ENCODE measurements at places on chromosomes 7 and 10.

- no peak for DNase-seq
These were observed 57.1 kb upstream of the KCTD7 start for GRCh38 chr7:66571568-66571967.

- DNase-seq: peak; percentile 20
These were observed 56.2 kb downstream of the AOAH start for GRCh38 chr7:36668080-36668479.

DNA sequence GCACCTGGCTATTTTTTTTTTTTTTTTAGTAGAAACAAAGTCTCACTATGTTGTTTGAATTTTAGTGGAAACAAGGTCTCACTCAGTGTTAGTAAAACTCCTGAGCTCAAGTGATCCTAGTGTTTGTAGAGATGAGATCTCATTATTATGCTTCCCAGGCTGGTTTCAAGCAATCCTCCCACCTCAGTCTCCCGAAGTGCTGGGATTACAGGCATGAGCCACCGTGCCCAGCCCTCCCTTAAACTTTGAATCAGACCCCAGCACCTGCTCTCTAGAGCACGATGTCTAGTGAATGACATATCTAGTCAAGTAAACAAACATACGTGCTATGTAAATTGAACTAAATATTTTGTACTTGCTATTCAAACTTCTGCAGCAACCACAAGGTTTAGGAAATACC lies 105.6 kb upstream of the MYO3A start:
- DNase-seq: no peak

DNA sequence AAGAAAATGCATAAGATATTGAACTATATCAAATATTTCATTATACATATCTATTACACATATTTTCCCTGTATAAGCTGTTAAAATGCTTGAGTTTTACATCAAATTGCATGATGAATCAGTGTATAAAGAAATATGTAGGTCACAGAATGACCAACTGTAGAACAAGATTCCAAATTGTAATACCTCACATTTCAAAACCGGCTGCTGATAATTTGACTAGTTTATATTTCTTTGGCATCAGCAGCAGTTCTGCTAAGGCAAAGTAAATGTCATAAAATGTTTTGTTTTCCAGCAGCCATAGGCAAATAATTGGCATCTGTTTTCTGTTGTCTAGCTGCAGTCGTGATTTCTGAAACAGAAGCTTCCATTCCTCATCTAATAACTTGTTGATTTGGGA lies 633.9 kb downstream of the ARL4A start:
- DNase-seq: no peak

- no peak for DNase-seq
These were observed 361.0 kb upstream of the NFE2L3 start for GRCh38 chr7:25790963-25791362.

DNA sequence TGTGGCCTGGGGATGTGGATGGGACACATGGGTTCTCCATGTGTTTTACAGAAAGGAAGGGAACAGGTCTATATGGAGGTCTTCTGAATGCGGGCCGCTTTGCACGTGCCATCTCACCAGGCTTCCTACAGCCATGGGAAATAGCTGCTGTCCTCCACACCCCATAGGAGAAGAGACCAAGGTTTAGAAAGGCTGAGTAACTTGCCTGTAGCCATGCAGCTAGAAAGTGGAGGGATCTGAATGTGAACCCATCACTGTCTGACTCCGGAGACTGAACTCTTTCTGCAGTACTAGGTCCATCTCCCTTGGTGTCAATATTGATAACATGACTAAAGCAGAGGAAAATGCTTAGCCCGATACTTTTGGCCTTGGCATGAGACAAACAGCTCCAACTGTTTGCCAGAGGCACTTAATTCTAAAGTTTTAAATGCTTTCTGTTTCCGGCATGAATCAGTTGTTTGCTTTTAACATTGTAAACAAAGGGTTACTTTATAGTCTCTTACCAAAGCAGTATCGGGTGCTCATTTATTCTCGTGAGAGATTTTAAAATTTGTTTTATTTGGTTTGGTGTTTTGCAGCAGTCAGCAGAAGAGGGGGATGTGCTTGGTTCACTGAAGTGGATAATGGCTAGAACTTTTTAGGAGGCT lies 64.8 kb upstream of the LOXL4 start:
- peak; percentile 9 for DNase-seq

- no peak for DNase-seq
These were observed 301.6 kb upstream of the NRP1 start for GRCh38 chr10:33635967-33636515.

DNA sequence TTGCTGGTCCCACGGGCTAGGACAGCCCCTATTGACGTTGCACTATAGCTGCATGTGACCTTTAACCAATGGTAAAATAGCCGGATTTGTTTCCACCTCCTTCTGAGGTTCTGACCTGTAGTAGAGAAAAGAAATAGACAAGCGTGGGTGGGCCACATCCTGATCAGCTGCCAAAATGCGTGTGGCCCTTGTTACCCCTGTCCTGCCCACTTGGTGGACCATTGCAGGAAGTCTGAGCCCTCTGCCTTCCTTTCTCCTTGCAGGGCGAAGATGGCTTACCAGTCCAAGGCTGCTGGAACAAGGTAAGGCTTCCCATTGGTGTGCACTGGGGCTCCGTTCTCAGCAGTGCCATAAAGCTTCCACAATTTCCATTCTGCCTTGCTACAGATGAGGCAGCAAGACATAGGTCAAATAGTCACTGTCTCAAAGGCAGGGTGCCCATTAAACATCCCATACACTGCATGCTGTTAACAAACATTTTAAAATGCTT lies 95.9 kb upstream of the MACROH2A2 start:
- DNase-seq: no peak

DNA sequence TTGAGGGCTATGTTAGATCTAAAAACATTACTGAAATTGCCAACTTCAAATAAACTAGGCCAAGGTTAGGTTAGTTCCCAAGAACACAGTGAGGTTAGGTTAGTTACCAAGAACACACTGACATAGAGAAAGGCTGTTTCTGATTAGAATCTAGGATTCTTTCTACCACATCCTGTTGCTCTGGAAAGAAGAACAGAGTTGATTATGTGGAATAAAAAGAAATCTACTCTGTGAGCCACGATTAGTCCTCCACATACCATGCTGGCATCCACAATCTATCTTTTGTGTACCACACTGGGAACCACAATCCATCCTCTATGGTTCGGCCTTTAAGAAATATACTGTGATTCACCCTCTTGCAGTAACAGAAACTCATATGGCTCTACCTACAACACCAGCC lies 91.4 kb downstream of the LRRTM3 start:
- no peak for DNase-seq

DNA sequence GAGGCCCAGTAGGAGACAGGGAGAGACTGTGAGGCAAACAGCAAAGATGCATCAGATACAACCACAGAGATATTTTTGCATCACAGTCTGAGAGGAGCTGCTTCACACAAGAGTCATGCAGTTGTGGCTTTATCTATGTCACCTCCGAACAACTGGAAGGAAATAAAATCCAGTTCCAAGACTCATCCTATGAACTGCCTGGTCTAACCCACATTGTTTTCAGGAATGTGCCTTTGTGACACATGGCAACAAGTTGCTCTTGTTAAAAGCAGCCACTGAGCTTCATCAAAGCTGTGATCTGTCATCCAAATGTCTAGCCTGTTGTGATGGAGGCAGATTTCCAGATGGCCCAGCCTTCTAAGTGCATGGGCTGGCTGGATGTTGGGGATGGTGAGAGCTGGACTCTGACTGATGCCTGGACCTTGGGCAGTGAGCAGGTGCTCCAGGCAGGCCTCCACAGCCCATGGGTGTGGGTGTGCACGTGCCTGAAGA lies 255.0 kb downstream of the BMPER start:
- DNase-seq: peak; percentile 94

DNA sequence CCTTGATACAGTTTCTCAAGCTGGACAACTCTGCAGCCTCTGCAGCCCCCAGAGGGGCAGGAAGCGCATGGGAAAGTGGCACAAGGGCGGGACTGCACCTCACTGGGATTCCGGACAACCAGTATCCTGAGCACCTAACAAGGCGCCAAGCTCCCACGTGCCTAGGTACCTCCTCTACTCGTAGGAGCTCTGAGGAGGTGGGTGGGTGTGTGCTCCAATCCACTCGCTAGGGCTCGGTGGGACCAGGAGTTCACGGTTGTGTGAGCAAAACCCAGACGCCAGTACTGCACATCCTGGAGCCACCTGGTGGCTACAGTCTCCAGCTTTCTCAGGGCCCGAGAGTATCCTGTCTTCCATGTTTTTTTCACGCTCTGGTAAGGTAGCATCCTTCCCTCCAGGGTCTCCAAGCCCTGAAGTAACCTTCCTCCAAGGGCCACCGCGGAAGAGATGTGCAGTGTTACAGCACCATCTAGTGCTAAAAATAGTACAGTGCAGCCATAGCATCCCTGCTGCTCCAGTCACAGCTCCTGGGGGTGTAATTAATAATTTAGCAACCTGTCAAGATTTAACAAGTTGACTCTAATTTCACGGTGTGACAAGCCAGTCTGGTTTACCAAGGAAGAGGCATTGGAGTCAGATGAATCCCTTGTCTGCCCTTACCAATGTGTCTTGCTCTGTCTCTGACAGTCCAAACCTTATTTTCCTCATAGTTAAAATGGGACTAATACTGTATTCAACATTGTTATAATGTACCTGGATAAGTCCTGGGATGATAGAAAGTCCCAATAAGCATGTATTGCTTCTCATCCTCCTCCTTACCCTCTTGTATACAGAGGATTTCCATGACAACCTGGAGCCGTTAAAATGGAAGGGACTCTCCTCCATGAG lies 70.4 kb downstream of the HERPUD2 start:
- DNase-seq: peak; percentile 39

DNA sequence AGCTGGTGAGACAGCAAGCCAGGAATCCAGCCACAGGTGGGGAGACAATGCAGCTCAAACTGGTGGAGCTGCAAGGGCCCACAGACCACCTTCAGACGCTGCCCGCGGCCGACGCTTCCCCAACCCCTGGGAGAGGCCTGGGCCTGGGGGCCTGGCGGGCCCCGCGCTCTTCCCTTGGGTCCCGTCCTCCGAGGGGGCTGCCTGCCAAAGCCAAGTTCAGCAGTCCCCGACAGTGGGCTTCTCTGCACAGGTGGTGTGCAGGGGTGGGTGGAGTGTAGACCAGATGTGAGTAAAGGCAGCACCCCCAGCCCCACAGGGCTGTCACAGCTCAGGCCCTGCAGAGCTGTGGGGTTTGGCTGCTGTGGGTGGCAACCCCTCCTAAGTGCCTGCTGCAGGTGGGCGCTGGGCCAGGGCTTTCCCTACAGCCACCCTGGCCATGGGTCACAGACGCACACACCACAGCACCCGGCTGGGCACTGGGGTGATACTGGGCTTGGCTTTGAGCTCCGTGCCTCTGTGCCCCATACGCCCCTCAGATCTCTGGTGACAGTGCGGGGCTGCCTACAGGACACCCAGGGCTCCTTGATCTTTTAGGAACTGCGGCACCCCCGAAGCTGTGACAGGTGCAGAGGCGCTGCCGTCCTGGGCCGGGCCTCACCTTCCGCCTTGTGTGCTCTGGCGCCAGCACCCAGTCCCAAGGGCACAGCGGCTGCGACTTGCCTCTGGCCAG lies 20.5 kb downstream of the BNIP3 start:
- DNase-seq: no peak

DNA sequence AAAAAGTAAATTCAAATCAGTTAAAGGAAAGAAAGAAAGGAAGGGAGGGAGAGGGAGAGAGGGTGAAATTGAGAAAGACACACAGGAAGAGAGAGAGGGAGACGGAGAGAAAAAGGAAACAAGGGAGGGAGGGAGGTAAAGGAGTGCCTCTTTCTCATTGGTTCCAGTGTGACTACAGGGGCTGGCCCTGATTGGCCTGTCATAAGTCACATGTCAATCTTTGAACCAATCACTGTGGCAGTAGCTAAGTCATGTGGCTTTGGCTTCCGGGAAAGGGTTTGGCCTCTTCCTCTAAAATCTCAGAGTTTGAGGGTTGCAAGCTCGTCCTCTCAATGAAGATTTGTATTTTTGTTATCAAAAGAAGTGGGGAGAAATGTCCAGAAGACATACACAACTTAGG lies 150.2 kb downstream of the RAB11FIP2 start:
- DNase-seq: no peak

DNA sequence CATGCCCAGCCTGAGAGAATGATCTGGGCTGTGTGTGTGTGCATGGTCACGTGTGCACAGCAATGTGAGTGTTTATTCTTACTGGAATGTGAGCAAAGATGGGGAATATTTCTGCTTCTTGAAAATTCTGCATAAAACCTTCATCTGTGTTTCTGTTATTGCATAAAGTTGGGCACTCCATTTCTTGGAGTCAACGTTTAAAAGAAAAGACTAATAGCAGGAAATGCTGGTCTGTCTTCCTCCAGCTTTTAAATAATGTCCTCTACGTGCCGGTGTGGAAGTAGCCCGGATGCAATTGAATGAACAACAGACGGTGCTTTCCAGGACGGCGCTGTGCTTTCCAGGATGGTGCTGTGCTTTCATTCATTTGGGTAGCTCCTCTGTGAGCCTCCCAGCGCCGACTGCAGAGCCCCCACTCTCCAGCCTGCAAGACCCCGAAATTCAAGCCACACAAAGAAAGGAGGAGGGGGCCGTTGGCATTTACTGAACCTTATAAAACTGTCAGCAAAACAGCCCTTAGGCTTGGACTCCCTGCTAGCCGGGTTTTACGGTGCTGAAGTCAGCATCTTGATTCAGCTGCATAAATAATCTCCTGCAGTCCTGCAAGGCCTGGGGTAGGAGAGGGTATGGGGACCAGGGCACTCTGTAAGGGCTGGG lies 158.2 kb upstream of the PRKCQ start:
- peak; percentile 47 for DNase-seq

DNA sequence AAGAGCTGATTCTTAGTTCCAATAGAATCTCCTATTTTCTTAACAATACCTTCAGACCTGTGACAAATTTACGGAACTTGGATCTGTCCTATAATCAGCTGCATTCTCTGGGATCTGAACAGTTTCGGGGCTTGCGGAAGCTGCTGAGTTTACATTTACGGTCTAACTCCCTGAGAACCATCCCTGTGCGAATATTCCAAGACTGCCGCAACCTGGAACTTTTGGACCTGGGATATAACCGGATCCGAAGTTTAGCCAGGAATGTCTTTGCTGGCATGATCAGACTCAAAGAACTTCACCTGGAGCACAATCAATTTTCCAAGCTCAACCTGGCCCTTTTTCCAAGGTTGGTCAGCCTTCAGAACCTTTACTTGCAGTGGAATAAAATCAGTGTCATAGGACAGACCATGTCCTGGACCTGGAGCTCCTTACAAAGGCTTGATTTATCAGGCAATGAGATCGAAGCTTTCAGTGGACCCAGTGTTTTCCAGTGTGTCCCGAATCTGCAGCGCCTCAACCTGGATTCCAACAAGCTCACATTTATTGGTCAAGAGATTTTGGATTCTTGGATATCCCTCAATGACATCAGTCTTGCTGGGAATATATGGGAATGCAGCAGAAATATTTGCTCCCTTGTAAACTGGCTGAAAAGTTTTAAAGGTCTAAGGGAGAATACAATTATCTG lies 1.6 kb downstream of the LRRTM3 start:
- no peak for DNase-seq

- no peak for DNase-seq
These were observed 77.5 kb upstream of the MEOX2 start for GRCh38 chr7:15764010-15764409.

GRCh38 chr10:132676193-132676891 lies 109.6 kb downstream of the NKX6-2 start:
- DNase-seq: no peak

- no peak for DNase-seq
These were observed 43.2 kb upstream of the CFAP46 start for GRCh38 chr10:132985546-132985900.

GRCh38 chr10:96387161-96387560 lies 28.4 kb upstream of the OPALIN start:
- DNase-seq: no peak

- no peak for DNase-seq
These were observed 142.1 kb upstream of the EEPD1 start for GRCh38 chr7:36010656-36011587.

- DNase-seq: no peak
These were observed 8.7 kb upstream of the CAMK2B start for GRCh38 chr7:44333911-44334733.
